Regular cardiac myocyte (primary cell): ENCODE measurements at places on chromosomes 1 and 21. TPM values are rescaled to one million over a fixed set of nuclear protein-coding genes. Genes with fewer than 3 reads are reported as not detected.

The ADAR gene
- total RNA-seq: 53.0 and 59.2 TPM in 2 replicates

The CFAP45 gene
- 0.28 and 0.96 TPM in 2 replicates for total RNA-seq

The SPATA45 gene
- total RNA-seq: 1.1 TPM in 1 of 2 replicates, not detected in the other

The TCEA3 gene
- 2.9 and 10.7 TPM in 2 replicates for total RNA-seq

The AMY1C gene
- not detected in 2 replicates for total RNA-seq

The CLDN8 gene
- not detected in 2 replicates for total RNA-seq

The KCNA3 gene
- total RNA-seq: 0.28 TPM in 1 of 2 replicates, not detected in the other

The TP73 gene
- not detected in 2 replicates for total RNA-seq

The PLPPR4 gene
- total RNA-seq: 5.2 and 18.9 TPM in 2 replicates

The HCRTR1 gene
- total RNA-seq: under 0.01 TPM in 1 of 2 replicates, not detected in the other

The PPCS gene
- 52.7 and 59.5 TPM in 2 replicates for total RNA-seq

The TEX35 gene
- total RNA-seq: 0.19 TPM in 1 of 2 replicates, not detected in the other

The KIF14 gene
- total RNA-seq: 2.0 and 17.1 TPM in 2 replicates

The GOLT1A gene
- total RNA-seq: not detected in 2 replicates

The JTB gene
- total RNA-seq: 172 and 183 TPM in 2 replicates
